Peyer's patch (tissue), 4 donors: ENCODE measurements at places on chromosomes 5 and 9. TPM values are rescaled to one million over a fixed set of nuclear protein-coding genes. Genes with fewer than 3 reads are reported as not detected.

The CATSPER3 gene
- total RNA-seq = 1.1 TPM

The PROB1 gene
- total RNA-seq = 0.94 TPM

The SLC35D2 gene
- total RNA-seq = 90.8 TPM

The MRPS2 gene
- total RNA-seq = 22.3 TPM

The CAVIN4 gene
- total RNA-seq = not detected

The CKMT2 gene
- total RNA-seq = 1.1 TPM

The ZNF474 gene
- not detected for total RNA-seq

The TEK gene
- total RNA-seq = 4.0 TPM

The S1PR3 gene
- total RNA-seq = 3.6 TPM

The MELK gene
- 3.3 TPM for total RNA-seq

The GPR151 gene
- total RNA-seq = not detected

The HACD4 gene
- 1.6 TPM for total RNA-seq

The C9orf40 gene
- 9.5 TPM for total RNA-seq

The GBA2 gene
- 465 TPM for total RNA-seq

The GRXCR2 gene
- not detected for total RNA-seq

The NR4A3 gene
- total RNA-seq = 0.54 TPM

The CPLANE1 gene
- total RNA-seq = 25.3 TPM

The HCN1 gene
- not detected for total RNA-seq

The EPB41L4A gene
- total RNA-seq = 3.3 TPM

The GMCL2 gene
- total RNA-seq = not detected

The VCAN gene
- total RNA-seq = 40.4 TPM

The TMEM252 gene
- 55.3 TPM for total RNA-seq

The LCN6 gene
- total RNA-seq = 17.3 TPM

The PRRT1B gene
- total RNA-seq = 0.94 TPM

The PLEKHG4B gene
- total RNA-seq = 0.19 TPM

The GNAQ gene
- total RNA-seq = 34.5 TPM

The SLC1A3 gene
- 7.4 TPM for total RNA-seq

The P4HA2 gene
- total RNA-seq = 81.4 TPM

The IFNA8 gene
- not detected for total RNA-seq

The ARSI gene
- not detected for total RNA-seq

The SEC16A gene
- total RNA-seq = 71.6 TPM

The GABBR2 gene
- total RNA-seq = not detected

The NRARP gene
- total RNA-seq = 38.5 TPM

The SH3GL2 gene
- not detected for total RNA-seq

The ADGRV1 gene
- 0.28 TPM for total RNA-seq

The NAIP gene
- total RNA-seq = 28.4 TPM

The ERAP2 gene
- 61.5 TPM for total RNA-seq

The UGT3A1 gene
- total RNA-seq = 1.1 TPM

The SLC45A2 gene
- total RNA-seq = not detected

The PCDHA6 gene
- 0.35 TPM for total RNA-seq

The F12 gene
- 9.5 TPM for total RNA-seq

The PCDHA12 gene
- total RNA-seq = not detected

The CBY3 gene
- not detected for total RNA-seq

The MSMP gene
- total RNA-seq = not detected

The FIBCD1 gene
- total RNA-seq = not detected

The FBXL7 gene
- total RNA-seq = 7.2 TPM

The ADAMTS13 gene
- 6.6 TPM for total RNA-seq

The CFAP157 gene
- total RNA-seq = not detected

The IPPK gene
- 11.2 TPM for total RNA-seq
